ENCODE measurements at places on chromosomes 4 and X.

DNA sequence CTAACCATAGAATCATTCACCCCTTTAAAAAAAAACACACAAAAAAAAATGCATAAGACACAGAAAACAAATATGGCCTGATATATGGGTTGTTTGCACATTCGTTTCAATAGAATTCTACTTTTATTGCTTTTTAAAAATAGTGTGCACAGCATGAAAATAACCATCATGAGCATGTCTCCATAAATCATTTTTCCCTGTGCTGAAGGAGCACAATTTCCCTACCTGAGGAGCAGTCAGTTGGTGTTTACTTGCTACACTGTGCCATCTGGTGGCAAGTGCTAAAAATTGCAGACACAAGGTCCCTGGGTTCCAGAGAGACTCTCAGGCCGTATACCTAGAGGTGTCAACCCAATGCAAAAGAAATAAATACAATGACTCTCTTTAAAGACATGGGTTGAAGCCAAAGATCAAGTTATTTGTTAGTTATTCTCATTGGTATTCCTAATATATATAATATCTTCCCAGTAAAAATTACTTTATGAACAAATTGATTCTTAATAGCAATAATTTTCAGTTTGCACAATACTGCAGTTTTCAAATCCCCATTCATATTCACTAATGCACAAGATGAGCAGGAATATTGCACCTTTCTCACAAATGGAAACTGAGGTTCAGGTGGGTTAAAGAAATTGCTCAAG is 551.4 kb downstream of the IQCM start:
- DNase-seq = peak; percentile 31

- no peak for DNase-seq
Measured at GRCh38 chrX:15475021-15475420, 18.1 kb downstream of the PIR start.

DNA sequence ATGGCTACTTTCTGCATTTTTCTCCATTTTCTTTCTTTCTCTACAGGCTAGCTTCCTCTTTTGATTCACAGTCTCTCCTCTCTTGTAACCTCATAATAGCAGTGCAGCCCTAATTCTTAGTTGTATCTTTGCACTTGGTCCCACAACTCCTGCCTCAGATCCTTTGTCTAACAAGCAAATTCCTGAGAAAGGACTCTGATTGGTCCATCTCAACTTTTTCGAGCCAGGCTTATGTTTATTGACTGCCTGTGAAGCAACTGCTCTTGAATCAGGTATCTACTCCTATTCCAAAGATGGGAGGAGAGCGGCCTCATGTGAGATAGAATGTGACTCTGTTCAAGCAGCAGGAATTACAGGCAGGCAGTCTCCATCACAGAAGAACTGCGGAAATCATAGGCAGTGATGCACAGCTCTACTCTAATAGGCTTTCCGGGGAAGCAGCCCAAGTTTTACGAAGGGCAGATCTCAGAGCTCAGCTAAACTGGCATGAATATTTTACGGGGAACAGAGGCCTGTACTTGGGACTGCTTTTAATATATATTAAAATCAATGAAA is 123.5 kb downstream of the GABRB1 start:
- no peak for DNase-seq

DNA sequence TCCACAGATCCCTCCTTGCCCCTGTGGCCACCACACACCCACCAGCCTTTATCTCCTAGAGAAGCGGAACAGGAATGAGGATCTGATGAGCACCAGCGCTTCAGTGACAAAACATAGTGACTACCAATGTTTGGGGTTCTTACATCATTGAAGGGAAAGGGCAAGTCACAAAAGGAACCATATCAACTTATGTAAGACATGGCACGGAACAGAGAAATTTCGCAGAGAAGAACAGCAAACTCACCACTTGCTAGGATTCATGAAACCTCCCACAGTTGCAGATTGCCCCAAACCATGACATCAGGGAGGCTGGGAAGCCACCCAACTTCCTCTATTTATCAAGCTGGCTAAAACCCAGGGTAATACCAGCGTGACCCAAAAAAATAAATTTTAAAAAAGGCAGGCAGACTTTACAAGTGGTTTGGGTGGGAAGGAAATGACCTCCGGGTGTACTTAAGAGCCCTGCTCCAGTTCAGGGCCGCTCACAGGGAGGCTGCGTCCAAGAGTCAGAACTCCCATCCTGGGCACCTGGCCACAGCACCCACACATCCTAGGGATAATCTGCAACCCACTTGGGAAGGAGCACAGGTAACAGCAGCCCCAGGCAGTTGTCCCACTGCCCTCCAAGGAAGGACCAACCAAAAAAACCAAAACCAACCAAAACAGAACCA is 36.0 kb downstream of the ADGRG2 start:
- no peak for DNase-seq

- DNase-seq = peak; percentile 9
Measured at GRCh38 chr4:159764343-159764952, 661.6 kb downstream of the RAPGEF2 start.

DNA sequence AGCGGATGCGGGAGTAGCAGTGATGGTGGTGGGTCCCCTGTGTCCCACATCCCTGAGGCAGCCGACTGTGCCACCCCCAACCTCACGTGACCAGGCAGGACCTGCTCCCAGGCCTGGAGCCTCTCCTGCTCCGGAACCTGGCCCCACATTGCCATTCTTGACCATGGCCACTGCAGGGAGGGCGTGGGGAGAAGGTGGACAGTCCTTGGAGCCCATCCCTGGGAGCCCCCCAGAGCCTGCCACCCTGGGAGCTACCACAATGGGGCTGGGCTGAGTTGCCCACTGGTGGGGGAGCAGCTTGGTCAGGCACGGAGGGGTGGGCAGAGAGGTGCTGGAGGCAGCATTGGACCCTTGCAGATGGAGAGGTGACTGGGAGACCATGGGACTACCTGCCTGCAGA is 36.8 kb downstream of the TMPRSS11A start:
- no peak for DNase-seq

DNA sequence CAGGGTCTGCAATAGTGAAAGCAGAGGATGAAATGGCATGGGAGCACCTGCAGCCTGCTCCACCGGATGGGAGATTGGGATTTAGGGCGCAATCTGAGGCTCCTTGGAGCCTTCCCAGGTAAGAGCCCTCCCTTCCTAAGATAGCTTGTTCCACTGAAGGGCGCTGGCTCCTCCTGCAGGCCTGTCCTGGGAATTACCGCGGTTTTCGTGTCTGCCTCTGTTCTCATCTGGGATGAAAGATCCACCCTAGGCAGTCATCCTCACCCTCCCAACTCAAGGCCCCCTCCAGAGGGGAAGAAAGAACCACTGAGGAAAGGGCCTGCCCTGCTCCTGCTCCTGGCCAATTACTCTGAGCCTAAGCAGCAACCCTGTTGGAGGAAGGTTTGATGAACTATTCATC is 547.5 kb downstream of the SMARCA1 start:
- DNase-seq = peak; percentile 52
